ENCODE measurements at places on chromosomes 6 and 20.

GRCh38 chr6:53593001-53593488 is 48.1 kb upstream of the GCLC start:
- DNase-seq: no peak

GRCh38 chr20:23917024-23917725 is 37.6 kb upstream of the CST5 start:
- no peak for DNase-seq

- no peak for DNase-seq
These were observed 276.6 kb upstream of the BMP2 start for GRCh38 chr20:6490849-6491248.

- DNase-seq: peak; percentile 45
These were observed 70.0 kb downstream of the SNX5 start for GRCh38 chr20:17898548-17898994.

DNA sequence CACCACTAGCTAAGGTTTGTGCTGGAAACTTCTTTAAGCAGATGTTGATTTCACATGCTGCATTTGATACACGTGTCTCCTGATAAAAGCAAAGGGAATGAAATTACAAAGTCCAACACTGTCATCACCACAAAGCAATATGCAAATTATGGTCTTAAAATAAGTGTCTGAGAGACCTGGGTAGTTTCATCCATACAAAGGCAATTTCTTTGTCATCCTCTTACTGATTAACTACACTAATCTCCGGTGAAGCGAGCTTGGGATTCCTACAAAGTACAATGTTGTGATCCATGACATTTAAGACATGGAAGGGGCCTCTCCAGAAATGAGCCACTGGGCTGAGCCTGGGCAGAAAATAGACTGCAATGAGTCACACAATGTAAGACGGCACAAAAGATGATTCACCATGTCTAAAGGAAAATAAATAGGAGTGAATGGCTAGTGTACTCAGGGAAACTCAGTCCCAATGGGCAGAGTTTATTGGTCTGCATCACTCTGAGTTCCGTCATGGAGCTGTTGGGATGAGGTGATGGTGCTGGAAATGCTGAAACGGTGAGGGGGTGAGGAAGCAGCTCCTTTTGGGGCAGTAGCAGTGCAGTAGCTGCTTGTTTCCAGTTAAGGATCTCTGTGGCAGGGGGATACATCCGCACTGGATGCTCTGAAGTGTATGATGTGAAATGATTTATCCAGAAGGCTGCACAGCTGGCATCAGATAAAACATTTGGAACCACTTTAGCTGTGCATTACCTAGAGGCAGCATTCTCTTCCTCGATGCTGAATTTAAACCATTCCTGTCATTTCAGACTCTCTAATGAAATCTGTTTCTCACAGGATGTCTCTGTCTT is 103.3 kb downstream of the IBTK start:
- DNase-seq: no peak

DNA sequence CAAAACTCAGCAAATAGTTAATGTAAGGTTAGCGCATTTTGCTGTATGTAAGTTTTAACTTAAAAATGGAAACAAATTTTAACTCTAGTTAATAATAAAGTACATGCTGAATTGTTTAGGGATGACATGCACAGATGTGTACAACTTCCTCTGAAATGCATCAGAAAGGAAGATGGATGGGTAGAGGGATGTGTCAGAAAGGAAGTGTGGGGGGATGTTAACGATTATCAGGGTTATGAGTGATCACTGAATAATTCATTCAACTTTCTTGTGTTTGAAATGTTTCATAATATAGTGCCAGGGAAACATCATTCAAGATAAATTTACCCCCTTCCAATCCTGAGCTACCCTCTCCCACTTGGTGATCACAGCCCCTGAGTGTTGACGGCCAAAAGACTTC is 87.6 kb downstream of the FOXA2 start:
- no peak for DNase-seq

- no peak for DNase-seq
These were observed 20.9 kb downstream of the ENTPD6 start for GRCh38 chr20:25216199-25216945.
